ENCODE measurements at places on chromosomes 11 and 22.

- DNase-seq = no peak
Measured at GRCh38 chr11:65128182-65129145, 5.9 kb downstream of the SYVN1 start.

GRCh38 chr11:117808784-117809183, 11.8 kb upstream of the DSCAML1 start:
- no peak for DNase-seq

- DNase-seq = no peak
Measured at GRCh38 chr11:134385171-134385570, 26.9 kb downstream of the B3GAT1 start.

DNA sequence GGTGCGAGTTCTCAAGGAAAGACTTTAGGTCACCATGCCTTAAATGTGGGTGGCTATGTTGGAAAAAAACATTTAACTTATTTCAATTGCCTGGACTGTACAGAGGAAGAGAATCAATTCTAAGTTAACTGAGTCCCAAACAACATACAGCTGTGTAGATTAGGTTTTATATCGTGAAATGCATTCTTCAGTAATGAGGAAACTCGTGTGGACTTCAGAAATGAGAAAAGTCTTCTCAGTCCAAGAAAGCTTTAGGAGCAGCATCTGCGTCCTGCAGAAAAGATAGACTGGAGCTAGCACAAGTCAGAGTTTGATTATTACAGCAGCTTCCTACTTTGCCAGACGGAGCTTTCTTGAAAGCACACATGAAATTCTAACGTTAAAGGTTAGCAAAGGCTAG, 673.0 kb downstream of the OPCML start:
- DNase-seq = no peak

DNA sequence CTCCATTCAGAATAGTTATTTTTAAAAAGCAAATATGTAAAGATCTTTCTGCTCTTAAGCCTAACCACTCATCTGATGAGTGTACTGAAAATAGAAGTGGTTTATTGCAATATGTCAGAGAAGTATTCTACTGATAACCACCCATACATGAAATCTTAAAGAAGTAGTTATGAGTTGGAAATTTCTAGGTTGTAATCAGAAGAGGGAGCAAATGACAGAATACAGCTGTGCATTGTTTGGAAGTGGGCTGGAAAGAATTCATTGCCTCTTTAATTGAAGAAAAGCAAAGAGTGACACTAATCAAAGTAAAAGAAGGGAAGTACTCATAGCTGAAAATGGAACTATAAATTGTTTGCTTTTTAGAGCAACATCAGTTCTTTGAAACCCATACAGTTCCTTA, 39.4 kb downstream of the FDX1 start:
- DNase-seq = no peak

DNA sequence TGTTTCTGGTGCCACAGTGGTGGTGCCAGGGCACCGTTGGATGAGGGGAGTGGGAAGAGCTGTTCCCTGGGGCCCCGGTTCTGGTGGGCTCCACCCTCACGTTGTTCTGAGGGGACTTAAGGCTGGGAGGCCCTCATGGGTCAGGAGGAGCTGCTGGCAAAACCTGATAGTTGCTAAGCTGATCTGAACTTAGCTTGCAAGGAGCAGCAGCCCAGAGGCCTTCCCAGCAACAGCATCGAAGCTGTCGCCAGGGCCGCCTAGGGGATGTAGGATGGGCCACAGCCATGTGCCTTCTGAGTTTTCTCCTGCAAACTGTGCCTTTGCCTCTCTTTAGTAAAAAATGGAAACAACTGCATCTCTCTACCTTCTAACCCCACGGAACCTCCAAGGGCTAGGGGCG, 240.2 kb downstream of the TBC1D22A start:
- DNase-seq = no peak

- DNase-seq = no peak
Measured at GRCh38 chr11:75479597-75480145, 46.1 kb downstream of the GDPD5 start.

- no peak for DNase-seq
Measured at GRCh38 chr22:47047321-47048122, 285.1 kb downstream of the TBC1D22A start.

- DNase-seq = no peak
Measured at GRCh38 chr22:37744589-37744988, 47.7 kb downstream of the TRIOBP start.

GRCh38 chr11:115761348-115761747, 257.1 kb upstream of the CADM1 start:
- no peak for DNase-seq

- DNase-seq = no peak
Measured at GRCh38 chr11:7999795-8000194, 12.7 kb downstream of the EIF3F start.

DNA sequence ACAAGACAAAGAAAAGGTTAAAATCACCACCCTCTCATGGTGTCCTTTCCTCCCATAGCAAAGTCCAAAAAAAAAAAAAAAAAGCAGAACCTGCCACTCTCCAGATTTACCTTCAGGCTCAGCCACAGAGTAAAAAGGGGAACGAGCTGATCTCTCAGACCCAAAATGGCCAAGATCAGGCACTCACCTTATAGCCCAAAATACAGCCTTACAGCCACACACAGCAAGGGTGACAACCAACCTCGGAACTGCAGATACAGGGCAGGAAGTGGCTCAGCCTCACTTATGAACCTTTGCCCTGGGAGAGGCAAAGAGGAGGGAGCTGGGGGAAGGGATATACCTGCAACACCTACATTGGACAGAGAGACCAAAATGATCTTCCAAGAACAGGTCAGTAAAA, 4.5 kb downstream of the FHIP1B start:
- DNase-seq = no peak

GRCh38 chr11:59918480-59918879, 19.8 kb upstream of the OOSP1 start:
- DNase-seq = no peak

DNA sequence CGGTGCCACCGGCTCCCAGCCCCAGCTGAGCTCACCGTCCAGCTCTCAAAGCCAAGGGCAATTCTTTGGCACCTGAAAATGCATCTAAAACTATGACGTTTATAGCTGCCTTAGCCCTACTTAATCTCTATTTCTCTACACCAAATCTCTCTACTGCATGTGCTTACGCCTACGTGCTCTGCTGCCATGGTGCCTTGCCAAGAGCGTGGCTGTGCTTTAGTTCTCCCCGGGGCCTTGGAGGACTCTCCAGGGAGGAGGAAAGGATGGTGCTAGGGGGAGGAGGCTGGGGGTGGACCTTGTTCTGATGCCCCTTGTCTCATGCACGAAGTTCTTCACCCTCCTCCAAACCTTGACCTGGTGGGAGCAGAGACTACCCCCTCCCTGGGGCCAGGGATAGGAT, 9.0 kb upstream of the BID start:
- DNase-seq = no peak

GRCh38 chr22:40348025-40348658, 1.8 kb downstream of the ADSL start:
- DNase-seq = peak; percentile 60

DNA sequence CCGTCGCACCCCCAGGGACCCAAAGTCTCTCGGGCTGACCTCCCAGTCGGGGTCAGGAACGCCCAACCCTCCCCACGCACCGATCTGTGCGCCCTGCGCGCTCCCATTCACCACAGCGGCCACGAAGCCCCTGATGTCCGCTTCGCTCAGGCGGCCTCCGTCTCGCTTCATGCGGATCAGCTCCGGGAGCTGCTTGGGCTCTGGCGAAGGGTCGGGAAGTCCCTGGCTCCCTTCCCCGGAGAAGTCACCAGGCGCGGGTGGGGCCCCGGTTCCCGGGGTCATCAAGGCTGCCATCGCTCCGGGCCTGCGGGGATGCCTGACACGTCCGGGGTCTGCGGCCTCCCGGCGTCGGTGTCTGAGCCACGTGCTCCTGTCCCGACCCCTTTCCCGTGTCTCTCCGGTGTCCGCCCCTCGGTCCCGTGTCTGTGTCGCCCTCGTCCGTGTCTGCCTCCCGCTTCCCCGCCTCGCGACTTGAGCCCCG, 356 bp downstream of the TYMP start:
- DNase-seq = no peak

DNA sequence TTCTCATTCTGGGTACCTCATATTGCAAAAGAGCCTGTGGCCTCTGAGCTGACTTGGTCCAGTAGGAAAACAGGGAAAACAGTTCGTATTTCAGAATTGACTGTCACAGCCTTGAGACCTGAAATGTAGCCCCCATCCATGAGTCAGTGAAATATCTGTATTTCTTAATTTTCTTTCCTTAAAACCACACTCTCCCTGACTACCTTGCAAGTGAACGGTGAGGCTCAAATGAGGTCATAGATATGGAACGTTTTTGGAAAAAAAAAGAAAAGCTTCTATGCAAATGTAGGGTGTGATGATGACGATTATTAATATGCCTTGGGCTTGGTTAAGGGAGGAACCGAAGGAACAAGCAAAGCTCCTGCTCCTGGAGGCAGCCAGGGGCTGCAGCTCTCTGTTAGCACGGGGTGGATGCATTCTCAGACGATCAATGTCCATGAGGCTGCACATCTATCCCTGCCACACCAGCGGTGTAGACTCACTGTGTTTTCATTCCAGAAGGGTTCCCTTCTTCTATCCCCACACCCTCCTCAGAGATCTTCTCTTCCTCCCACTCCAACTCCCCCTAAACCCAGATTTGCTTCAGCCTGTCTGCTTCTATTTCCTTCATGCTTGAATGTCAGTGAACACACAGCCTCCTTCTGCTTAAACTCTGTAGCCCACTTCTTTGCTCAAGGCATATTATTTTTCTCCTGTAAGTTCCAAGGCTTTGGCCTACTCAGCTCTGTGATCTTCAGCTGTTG, 29.2 kb upstream of the SCN3B start:
- no peak for DNase-seq

DNA sequence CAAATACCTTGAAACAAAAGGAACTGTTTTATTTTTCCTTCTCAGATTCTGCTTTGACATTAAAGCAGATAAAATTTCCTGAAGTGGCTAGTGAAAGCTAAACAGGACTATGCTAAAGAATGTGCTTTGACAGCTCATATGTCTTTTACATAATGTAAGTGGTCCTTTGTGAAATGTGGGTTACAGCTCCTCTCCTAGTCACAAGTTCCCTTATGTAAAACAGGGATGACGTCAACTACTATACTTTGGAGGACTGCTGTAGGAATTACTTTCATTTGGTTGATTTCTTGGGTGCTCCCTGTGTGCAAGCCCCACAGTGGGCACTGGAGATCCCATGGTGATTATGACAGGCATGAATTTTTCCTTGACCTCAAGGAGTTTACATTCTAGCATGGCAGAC, 216.6 kb upstream of the NARS2 start:
- no peak for DNase-seq

DNA sequence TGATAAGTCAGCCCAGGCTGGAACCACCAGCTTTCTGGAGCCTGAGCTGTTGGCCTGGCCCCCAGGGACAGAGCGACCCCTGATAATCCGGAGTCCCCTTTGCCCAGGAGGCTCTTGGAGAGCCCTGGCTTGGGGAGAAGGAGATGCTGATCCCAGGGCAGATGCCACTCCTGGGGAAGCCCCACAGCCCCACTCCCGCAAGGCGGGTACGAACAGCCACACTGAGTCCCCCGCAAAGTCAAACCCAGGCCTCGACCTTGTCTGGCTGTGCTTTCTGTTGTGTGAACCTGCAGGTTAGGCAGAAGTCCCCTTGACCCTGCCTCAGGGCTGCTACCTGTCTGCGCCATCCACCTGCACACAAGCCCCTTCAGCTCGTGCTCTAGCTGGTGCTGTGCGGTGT, 108.0 kb downstream of the KCNQ1OT1 start:
- DNase-seq = no peak

DNA sequence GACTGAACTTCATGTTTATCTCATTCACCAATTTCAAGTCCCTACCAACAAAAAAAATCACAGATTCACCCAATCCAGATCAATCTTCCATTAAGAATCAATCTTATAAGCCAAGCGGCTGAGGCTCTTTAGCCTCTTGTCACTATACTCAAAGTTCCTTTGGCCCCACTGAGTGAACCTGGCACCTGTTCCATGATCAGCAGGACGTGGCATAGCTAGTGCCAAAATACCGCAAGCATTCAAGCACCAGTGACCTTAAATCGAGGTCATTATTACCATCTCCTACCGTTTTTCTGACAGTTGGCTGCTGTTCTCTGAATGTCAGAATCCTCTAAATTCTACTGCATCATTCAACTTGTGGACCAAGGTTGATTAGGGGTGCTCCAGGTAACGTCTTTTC, 141.2 kb downstream of the CADM1 start:
- DNase-seq = no peak

DNA sequence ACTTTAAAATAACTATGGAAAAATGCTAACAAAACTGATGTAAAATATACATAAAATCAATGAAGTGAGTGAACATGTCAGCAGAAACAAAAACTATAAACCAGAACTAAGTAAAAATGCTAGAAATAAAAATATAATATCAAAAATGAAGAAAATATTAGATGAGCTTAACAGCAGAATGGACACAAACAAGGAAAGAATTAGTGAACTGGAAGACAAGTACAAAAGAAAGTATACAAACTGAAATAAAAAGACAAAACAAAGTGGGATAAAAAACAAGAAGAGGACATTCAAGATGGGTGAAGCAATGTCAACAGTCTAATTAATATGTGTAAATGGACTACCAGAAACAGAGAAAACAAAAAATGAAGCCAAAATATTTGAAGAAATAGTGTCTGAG, 339.2 kb downstream of the NXPE2 start:
- no peak for DNase-seq

DNA sequence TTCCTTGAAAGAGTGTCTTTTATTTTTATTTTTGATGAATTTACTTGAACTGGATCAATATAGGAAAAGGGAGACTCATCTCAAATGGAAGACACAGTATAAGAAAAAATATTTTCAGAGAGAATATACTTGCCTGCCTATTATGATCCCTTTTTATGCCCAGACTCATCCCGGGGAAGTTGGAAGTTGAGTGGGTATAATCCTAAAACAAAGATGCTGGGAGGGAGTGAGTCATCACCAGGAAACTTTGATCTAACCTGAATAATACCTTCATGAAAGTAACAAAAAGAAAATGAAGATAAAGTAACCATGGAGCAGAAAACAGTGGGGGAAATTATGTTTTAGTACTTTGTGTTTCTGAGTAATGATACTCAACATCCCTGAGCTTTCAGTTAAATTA, 1514.0 kb downstream of the FAM181B start:
- no peak for DNase-seq

DNA sequence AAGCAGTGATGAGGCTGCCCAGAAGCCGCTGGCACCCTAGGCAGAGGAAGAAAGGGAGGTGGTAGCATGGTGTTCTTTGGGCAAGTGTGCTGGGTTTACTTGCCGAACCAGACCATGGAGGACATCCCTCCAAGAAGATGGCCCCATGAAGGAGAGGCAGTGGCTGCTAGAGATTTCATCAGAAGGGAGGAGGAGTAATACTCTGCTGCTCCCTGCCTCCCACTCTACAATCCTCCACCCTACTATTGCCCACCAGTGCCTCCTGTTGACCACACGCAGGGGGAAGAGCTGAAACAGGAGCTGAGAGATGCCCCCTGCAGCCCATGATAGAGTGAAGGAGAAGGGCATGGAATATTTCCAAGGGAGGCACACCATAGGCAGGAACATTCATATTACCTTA, 51.0 kb upstream of the PRSS23 start:
- no peak for DNase-seq

DNA sequence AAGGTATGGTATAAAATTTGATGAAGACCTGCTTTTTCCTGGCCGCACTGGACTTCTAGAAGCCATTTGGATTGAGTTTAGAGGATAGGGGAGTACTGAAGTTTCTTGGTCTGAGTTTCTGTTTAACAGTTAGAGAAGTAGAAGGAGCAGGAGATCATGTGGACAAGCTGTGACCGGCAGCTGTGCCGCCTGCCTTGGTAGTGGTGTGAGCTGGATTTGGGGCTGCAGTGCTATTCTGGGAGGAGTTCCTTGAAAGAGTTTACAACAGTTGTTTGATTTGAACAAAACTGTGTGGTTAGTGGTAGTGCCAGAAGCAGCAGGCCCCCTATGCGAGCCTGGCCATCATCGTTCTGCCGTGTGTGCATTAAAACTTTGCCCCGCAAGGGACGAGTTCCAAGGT, 105.2 kb downstream of the PDHX start:
- DNase-seq = no peak

Measured in B cell (primary cell).